ENCODE measurements at places on chromosomes 1 and 21.

- no peak for DNase-seq
Observed at GRCh38 chr1:94739521-94740061, 80.6 kb upstream of the SLC44A3 start.

DNA sequence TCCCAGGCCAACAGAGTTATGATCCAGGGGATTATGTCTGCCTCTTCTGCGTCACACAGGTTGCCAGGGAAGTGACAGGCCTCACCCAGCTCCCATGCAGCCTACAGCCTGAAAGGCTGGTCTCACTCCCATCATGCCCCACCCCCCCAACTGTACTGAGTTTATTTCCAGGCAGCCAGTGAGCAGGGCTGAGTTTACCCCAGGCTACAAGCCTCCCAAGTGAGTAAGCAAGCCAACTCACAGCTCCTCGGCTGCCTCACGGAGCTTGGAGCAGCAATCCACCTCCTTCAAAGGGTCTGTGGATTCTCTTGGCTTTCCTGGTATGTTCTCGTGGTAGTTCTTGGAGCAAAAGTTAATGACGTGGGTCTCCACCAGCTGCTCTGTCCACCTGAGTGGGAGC, 1147.6 kb upstream of the ADGRL4 start:
- DNase-seq = no peak

- no peak for DNase-seq
Observed at GRCh38 chr1:19495000-19495656, 9.8 kb upstream of the CAPZB start.

DNA sequence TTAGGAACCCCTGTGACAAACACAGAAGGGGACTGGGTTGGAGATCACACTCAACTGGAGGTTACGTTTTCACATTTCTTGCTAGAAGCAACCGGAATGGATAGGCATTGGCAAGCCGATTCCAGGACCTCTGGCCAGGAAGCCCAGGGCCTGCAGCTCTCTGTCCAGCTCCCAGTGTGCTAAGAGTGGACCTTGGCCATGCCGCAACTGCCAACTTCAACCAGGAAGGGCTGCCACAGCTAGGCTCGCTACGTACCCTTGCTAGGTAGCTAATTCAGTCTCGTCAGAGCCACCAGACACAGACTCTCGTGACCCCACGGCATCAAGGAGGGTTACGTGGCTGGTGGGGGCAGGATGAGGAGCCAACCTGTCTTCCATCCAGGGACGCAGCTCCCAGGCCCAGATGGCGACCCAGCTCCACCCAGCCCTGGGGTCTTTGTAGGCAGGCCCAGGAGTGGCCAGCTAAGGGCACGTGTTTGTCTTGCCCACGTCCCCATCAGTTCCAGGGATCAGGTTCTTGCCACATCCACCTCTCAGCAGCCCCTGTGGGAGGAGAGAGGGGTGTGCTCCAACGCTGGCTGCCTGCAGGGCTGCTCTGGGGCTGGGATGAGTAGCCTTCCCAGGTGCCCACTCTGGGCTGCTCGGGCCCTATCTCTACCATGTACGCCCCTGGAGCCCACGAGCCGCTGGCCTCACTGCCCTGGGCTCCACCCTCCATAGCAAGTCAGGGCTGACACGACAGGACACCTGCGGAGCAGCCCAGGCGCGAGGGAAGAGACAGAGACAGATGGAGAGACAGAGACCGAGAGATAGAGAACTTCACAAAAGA, 39.2 kb downstream of the UBE2G2 start:
- no peak for DNase-seq

- peak; percentile 85 for DNase-seq
Observed at GRCh38 chr1:207579436-207579799, 65.5 kb upstream of the CR1L start.

DNA sequence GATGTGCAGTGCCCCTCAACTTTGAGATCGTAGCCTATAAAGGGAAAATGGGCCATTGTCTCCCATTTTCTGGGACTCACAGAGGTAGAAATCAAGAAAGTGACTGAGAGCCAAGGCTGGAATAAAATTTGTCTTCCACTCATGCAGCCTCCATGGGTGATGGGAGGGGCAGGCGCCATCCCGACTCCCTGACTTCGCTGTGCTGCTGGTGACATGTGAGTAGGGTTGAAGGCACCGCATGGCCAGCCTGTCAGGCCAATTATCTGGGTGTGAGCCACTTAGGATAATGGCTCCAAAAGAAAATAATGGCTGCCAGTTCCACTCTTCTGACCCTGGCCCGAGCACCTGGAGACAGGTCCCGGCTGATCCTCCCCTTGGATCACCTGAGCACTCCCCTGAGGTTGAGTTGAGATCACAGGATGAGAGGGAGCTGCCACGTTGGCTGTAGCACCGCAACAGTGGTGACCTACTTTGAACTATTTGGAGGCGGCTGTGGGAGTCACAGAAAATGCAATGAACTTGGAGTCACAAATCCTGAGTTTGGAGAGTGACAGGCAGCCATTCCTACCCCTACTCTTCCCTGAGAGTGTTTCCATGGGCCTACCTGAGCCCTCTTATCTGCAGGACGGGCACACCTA, 26.3 kb downstream of the CAPN9 start:
- DNase-seq = no peak

GRCh38 chr1:47474278-47475193, 36.7 kb downstream of the FOXD2 start:
- DNase-seq = no peak

- no peak for DNase-seq
Observed at GRCh38 chr1:33299461-33300155, 21.3 kb downstream of the A3GALT2 start.

- no peak for DNase-seq
Observed at GRCh38 chr1:110200666-110201065, 9.4 kb upstream of the KCNC4 start.

GRCh38 chr1:204102739-204103430, 30.0 kb downstream of the SOX13 start:
- DNase-seq = no peak

All from H9 (cell line).